MCF 10A (cell line): ENCODE measurements at places on chromosomes 5 and 9. TPM values are rescaled to one million over a fixed set of nuclear protein-coding genes. Genes with fewer than 3 reads are reported as not detected.

GRXCR2 gene
- total RNA-seq = not detected in 2 replicates

GRIN3A gene
- not detected in 2 replicates for total RNA-seq

DNA sequence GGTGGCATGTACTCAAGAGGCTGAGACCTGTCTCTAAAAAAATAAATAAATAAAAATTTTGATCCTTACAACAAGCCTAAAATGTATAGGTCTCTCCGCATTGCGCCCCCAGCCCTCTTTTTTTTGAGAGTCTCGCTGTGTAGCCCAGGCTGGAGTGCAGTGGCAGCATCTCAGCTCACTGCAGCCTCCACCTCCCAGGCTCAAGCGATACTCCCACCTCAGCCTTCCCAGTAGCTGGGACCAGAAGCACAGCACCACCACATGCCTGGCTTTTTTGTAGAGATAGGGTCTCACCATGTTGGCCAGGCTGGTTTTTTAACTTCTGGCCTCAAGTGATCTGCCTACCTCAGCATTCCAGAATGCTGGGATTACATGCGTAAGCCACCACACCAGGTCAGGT is 2.2 kb upstream of the GARIN3 start:
- no peaks in the 10 kb centered on the region for H3K4me1 ChIP-seq
- no peak for DNase-seq
- peaks cover 15% of the 10 kb centered on the region for H3K27me3 ChIP-seq
- no peak overlapping the region for H3K4me3 ChIP-seq
- H3K36me3 ChIP-seq = no peaks in the 10 kb centered on the region

- no peak for DNase-seq
- H3K4me3 ChIP-seq = no peak overlapping the region
- H3K36me3 ChIP-seq = no peaks in the 10 kb centered on the region
Measured at GRCh38 chr9:105176194-105176593, 68.3 kb upstream of the SLC44A1 start.

GRCh38 chr9:91714020-91714806 is 235.8 kb downstream of the ROR2 start:
- peak; percentile 34 for DNase-seq
- peak overlapping the region; percentile 38 for H3K4me3 ChIP-seq
- no peaks in the 10 kb centered on the region for H3K27me3 ChIP-seq
- no peak overlapping the region for H3K27ac ChIP-seq
- no peaks in the 10 kb centered on the region for H3K4me1 ChIP-seq
- H3K36me3 ChIP-seq = no peaks in the 10 kb centered on the region

GRCh38 chr5:151251001-151251551 is 1.9 kb upstream of the GM2A start:
- H3K4me1 ChIP-seq = peaks cover 6% of the 10 kb centered on the region
- no peak for DNase-seq
- no peak overlapping the region for H3K4me3 ChIP-seq
- H3K27ac ChIP-seq = no peak overlapping the region
